Central memory CD8-positive, alpha-beta T cell (primary cell): ENCODE measurements at places on chromosomes 2 and 18.

- no peak for DNase-seq
These were observed 537.1 kb upstream of the ID2 start for GRCh38 chr2:8144785-8145184.

GRCh38 chr18:11587846-11588245 lies 21.6 kb upstream of the SLC35G4 start:
- no peak for DNase-seq

DNA sequence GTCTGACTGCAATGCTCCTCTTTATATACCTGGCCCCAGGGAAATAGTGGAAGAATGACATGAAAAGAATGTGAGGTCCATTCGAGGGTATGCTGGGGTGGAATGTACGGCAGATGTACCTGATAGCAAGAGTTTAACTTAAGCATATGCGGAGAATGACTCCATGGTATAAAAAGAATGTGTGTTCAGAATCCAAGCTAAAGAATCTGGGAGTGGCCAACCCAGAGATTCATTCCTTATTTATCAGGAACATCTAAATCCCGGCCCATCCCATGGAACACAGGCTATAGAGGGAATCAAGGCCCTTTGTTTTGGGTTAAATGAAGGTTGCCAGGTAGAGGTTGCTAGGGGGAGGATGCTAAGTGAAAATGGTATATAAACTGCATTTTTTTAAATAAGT lies 150.0 kb downstream of the ZNF385B start:
- no peak for DNase-seq

GRCh38 chr2:207819021-207819797 lies 49.5 kb upstream of the FZD5 start:
- no peak for DNase-seq

GRCh38 chr2:149218497-149218896 lies 111.9 kb upstream of the LYPD6 start:
- no peak for DNase-seq

DNA sequence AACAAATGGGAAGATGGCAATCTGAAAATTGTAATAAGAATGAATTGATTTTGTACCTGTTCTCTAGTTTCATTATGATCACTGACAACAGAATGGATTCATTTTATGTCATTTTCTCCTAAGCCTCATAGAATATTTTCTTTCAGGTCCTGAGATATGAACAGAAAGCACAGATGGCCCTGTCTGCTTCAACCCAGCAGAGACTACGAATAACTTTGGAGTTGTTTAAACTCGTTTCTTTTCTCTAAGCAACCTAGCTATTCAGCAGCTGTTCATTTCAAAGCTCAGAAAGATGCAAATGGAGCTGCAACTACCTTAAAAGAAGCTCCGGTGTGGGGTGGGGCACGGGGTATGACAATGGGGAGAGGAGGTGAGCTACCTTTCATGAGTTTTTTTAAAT lies 124.9 kb downstream of the ALK start:
- DNase-seq: no peak

- DNase-seq: no peak
These were observed 33.1 kb downstream of the NGEF start for GRCh38 chr2:232979871-232980461.

- DNase-seq: no peak
These were observed 413.6 kb upstream of the MEIS1 start for GRCh38 chr2:66021296-66021695.

GRCh38 chr2:3667151-3667631 lies 9.2 kb downstream of the ALLC start:
- no peak for DNase-seq

DNA sequence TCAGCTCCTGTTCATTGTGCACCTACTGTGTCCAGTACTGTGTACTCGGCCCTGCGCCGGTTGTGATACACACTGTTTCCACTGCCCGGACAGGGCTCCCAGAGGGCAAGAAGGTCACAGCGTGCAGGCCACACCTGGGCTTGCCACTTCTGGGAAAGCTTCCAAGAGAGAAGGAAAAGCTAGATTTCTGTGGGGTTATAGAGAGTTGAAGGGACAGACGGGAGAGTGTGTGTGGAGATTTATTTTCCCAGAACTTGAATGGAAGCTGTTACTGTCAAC lies 3.8 kb upstream of the CNDP1 start:
- no peak for DNase-seq

DNA sequence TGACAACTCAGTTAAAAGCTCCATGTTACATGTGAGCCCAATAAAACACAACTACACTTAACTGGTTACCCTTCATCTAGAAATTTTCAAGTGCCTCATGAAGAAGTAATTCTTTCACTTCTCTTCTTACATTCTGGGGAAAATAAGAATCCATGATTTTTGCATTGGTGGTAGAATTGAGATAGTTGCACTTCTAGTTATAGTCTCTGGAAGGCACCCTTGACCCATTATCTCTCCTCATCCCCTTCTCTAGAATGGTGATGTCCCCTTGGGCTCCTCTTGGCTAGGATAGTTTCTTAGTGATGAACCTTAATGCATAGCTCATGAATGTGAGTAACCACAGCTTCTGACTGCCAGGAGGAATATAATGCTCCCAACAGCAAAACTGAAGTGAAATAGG lies 3.6 kb downstream of the LGALSL start:
- no peak for DNase-seq

DNA sequence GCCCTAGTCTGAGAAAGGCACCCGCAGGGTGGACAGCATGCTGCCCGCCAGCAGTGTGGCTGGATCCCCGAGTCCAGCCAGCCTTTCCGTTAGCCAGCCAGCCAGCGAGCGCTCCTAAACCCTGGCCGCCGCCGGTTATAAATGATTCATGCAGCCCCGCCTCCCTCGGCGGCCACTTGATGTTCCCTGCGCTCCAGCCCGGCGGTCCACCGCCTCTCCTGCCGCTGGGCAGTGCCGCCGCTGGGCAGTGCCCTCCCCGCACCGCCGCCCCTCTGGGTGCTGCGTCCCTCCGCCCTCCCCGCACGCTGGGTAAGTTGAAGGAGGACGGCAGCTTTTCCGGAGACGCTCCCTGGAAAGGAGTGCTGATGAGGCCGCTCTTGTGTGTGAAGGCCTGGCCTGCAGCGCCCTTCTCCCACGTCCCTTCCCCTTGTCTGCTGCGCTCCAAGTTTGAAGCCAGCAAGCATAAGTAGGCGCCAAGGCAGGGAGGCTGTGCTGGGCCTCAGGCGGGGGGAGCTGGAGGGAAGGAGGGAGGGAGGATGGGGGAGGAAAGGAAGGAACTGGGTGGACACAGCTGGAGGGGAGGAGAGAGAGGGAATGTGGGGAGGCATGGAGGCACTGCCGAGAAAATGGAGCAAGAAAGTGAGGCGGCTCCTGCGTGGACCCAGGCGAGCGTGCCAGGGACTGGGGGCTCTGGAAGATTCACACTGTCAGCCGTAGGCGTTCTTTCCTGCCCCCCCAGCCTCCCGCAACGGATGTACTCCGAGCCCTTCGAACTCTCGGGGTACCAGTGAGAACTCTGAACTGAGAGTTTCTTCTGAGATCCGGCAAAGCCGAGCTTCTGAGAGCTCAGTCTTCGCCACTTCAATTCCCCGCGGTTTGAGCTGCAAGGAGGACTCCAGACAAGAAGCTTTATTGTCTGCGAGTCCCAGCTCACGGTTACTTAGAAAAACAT lies 131.9 kb downstream of the GLI2 start:
- DNase-seq: no peak

GRCh38 chr2:112055730-112056625 lies 909 bp downstream of the TMEM87B start:
- DNase-seq: no peak
